ENCODE measurements at places on chromosomes 7 and 10.

DNA sequence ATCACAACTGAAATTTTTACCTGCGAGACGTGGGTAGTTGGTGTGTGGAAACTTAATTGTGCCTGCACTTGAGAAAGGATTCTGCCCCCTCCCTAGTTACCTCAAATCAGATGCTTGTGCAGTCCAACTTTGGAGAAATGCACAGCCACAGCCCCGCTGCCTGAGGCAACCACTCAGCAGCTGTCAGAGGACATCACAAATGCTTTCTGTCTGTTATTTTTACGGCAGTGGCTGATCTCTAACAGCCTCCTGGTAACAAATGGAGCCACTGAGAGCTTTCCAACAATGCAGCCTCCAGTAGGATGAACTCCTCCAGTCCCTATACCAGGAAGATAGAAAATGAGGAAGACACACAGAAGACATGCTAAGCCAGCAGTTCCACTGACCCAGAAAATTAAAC lies 712.2 kb upstream of the GHITM start:
- DNase-seq, result no peak

DNA sequence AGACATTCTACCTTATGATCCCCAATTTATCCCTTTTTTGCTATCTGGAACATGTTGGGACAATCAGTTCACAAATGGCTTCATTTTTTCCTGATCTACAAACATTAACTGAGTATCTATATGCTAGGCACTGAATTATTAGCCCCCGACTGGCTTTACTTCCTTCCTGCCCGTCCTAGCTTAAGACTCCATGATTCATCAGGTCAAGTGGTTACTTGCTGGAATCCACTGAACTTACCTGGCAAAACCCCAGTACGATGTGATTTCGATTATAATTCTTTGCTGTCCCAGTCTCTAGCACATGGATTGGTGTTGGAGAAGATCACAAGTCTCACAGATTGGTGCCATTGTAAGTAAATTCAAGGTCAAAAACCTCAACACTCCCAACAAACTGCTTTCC lies 77.1 kb downstream of the ORC5 start:
- no peak for DNase-seq

DNA sequence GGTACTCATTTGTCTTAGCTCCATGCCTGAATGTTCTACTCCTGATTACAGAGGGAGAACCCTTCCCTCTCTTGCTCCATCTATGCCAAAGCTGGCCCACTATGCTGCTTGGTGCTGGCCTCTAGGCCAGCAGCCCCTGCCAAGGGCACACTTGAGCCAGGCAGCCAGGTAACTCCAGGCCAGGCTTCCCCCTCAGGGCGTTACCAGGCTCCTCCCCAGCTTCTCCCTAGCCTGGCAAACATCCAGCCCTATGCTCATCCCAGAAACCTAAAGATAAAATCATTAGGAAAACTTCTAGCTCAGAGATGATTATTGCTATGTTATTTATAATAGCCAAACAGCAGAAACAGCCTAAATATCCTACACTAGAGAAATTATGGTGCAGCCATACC lies 103.7 kb downstream of the KCNMA1 start:
- no peak for DNase-seq

DNA sequence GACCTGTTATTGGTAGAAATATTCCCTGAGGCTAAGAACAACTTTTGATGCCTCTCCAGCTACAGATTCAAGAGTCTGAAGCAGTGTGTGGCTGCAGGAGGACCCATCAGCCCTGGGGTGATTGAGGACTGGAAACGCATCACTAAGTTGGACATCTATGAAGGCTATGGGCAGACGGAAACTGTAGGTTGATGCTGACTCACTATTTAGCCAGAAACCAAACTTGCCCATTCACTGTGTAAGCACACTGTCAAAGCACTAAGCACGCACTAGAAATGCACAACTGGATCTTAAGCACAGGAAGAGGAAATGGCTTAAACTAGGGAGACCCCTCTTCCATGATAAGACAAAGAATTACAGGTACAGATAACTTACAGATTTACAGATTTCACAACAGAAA lies 20.8 kb downstream of the ACSM6 start:
- DNase-seq, result no peak

- DNase-seq, result no peak
Observed at GRCh38 chr7:77290425-77290824, 90.8 kb upstream of the FGL2 start.

DNA sequence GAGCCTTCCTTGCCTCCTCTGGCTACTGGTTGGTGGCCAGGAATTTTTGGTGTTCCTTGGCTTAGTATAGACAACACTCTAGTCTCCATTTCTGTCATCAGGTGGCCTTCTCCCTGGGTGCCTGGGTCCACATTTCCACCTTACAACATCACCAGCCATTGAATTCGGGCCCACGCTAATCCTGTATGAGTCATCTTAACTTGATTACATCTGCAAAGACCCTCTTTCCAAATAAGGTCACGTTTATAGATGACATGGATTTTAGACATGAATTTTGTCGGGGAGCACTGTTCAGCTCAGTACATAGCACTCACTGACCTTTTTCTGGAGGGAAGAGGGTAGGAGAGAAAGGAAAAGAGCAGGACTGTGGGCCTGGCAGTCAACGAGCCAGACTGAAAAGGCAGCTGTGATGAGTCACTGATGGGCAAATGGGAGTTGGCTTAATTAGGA lies 39.4 kb downstream of the MMRN2 start:
- no peak for DNase-seq

- no peak for DNase-seq
Observed at GRCh38 chr7:98913612-98914011, 35.3 kb downstream of the TRRAP start.

DNA sequence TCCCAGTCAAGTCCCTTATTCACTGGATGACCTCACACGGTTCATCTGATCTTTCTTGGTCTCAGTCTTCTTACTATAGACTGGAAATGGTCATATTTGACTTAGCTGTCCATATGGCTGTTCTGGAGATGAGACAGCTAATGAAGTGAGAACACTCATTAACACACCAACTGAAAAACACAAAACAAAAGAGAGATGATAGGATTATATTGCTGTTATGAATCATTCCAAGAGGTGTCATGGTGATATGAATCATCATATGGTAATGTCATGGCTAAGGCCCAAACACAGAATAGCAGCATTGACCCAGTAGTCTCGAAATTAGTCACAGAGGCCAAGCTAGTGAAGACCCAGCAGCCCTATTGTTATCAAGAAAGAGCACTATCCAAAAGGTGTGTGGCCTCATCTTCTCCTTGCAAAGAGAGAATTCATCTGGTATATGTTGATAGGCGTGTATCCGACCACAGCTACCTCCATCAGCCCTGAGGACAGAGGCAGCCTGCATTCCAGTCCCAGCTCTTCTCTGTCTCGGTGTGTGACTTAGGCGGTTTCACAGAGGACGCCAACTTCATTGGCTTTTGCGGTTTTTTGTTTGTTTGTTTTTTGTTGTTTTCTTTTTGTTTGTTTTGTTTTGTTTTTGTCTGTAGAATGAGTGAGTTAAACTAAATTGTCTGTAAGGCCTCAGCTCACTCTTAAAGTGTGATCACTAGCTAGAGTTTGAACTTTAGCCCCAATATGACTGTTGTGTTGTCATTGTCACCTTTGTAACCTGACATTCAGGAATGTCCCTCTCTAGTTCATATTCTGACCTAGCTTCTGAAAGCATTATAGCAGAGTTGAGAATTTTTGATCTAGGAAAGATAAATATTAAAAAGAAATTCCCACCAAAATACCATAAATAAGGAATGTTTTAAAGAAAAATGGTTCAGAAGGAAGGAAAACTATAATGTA lies 97.4 kb upstream of the PDCD4 start:
- no peak for DNase-seq

GRCh38 chr10:88522715-88523114 lies 60.4 kb downstream of the RNLS start:
- no peak for DNase-seq

GRCh38 chr7:157691586-157692459 lies 355.0 kb downstream of the DNAJB6 start:
- DNase-seq, result no peak

DNA sequence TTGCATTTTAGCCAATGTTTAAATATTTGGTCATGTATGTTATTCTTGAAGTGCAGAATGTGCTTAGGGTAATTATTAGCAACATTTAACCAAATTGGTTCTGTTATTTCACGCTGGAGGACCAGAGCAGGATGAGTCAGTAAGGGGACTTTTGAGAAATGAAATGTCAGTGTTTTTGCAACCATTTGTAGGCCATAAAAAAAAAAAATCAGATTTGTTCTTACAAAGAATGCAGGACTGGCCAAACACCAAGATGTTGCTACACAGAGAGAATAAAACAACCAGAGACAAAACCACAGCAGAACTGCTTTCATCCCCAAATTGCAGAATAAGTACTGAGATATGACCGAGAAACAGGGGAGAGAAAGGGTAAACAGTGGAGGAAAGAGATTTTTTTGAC lies 62.1 kb downstream of the TPST1 start:
- DNase-seq, result no peak

DNA sequence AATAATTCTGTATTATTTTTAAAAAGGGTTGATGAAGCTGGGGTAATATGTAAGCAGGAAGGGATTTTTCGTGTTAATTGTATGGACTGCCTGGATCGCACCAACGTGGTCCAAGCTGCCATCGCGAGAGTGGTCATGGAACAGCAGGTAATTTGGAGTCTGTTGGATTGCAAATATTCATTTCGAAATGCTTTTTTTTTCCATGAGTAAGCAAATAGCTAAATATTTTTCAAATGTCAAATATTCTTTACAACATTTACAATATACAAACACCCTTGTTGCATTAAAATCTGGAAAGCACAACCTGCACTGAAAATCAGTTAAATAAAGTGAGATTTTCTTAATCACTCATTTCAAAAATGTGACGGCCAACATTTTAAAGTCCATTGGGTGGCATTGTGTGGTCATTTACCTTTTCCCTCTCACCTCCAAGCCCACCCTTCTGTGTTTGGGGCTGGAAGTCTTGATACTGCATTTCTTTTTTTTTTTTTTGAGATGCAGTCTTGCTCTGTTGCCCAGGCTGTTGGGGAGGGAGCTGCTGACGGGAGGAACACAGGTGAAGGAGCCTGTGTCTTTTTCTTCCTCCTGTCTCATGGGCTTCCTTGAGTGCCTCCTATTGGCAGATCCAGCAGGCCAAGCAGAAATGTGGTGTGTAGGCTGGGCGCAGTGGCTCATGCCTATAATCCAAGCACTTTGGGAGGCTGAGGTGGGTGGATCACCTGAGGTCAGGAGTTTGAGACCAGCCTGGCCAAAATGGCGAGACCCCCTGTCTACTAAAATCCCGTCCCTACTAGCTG lies 66.1 kb downstream of the MCMBP start:
- no peak for DNase-seq

DNA sequence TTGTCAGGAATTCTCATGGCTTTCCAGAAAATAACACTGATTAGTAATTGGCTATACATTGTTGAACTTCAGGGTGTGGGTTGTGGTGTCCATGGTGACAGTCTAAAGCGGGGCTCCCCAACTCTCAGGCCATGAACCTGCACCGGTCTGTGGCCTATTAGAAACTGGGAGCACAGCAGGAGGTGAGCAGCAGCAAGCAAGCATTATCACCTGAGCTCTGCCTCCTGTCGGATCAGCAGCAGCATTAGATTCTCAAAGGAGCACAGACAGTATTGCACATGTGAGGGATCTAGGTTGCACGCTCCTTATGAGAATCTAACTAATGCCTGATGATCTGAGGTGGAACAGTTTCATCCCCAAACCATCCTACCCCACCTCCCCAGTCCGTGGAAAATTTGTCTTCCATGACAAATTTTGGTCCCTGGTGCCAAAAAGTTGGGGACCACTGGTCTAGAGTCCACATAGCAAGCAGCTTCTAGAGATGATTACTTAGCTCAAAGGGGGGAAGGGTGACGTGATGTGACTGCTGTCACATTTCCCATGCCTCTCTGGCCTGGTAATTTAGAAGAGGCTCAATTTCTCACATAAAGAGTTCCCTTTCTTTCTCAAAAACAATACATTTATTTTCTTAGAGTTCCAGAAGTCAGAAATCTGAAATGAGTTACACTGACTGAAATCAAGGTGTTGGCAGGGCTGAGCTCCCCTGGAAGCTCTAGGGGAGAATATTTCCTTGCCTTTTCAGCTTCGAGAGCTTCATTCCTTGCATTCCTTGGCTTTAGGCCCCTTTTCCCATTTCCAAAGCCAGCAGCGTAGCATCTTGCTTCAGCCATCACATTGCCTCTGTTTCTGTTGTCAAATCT lies 17.6 kb upstream of the FAM221A start:
- DNase-seq, result no peak

GRCh38 chr10:64535131-64535867 lies 1014.1 kb downstream of the REEP3 start:
- no peak for DNase-seq

GRCh38 chr7:112112822-112113255 lies 93.4 kb downstream of the DOCK4 start:
- peak; percentile 73 for DNase-seq

GRCh38 chr10:73039635-73040034 lies 57.0 kb downstream of the P4HA1 start:
- no peak for DNase-seq

DNA sequence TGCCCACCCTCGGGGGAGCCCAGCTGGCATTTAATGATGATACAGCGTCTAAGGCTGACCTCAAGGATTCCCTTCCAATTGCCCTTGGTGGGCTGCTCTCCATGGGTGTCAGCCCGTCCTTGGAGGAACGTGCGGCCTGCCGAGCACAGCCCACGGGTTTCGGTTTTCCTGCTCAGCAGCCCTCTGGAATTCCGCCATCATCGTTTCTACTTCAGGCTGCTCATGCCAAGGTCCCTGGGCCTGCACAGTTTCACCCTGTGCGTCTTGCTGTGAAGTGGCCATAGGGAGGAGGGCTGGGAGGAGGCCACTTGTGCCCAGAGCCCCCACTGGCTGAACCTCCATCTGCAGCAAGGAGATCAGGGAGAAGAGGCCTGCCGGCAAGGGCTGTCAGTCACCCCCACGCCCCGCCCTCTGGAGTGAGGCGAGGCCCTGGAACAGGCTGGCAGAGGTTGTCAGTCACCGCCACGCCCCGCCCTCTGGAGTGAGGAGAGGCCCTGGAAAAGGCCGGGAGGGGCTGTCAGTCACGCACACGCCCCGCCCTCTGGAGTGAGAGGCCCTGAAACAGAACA lies 82.8 kb downstream of the CHST15 start:
- DNase-seq, result no peak

DNA sequence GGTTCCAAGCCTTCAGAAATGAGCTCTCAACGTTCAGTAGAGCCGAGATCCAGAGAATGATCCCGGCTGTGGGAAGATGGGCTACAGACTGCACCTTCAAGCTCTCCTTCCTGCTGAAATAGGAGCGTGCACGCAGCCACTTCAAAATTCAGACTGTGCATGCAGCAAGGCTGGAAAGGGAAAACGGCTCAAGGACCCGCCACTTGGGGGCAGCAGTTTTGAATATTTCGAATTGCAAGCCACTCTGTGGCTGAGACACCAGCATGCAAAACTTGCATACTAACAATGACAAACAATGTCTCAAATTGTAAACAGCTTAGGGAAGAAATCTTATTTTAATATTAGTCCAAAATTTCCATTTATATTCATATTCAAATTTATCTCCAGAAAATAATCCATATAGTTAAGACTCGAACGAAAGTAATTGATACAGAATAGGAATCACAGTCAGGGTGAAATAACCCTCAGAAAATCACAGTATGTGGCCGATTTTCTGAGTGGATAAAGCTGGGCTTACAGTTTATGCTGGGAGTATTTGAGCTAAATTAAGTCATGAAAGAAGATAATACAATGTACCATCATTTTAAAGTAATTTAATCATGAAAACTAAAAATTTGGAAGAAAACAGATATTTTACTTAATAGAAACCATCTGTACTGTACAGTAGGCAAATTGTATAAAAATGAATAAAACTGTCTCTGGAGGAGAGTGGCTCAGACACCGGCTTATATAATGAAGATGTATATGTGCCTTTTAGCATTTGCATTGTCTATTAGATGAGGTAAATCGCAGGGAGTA lies 137.9 kb upstream of the MKI67 start:
- no peak for DNase-seq

- DNase-seq, result no peak
Observed at GRCh38 chr10:84543948-84544347, 215.6 kb downstream of the CCSER2 start.

All from ascending aorta (tissue), 2 donors.